ENCODE measurements at places on chromosomes 12 and 14. TPM values are rescaled to one million over a fixed set of nuclear protein-coding genes. Genes with fewer than 3 reads are reported as not detected.

GRCh38 chr14:104714681-104715080 is 9.3 kb upstream of the ADSS1 start:
- no peak for DNase-seq
- H3K27me3 ChIP-seq = no peaks in the 10 kb centered on the region
- H3K27ac ChIP-seq = no peak overlapping the region
- no peaks in the 10 kb centered on the region for H3K4me1 ChIP-seq

- H3K36me3 ChIP-seq = no peaks in the 10 kb centered on the region
- H3K4me3 ChIP-seq = no peak overlapping the region
- no peak for DNase-seq
- H3K27me3 ChIP-seq = no peaks in the 10 kb centered on the region
Observed at GRCh38 chr12:56874821-56875220, 59.4 kb downstream of the SDR9C7 start.

DNA sequence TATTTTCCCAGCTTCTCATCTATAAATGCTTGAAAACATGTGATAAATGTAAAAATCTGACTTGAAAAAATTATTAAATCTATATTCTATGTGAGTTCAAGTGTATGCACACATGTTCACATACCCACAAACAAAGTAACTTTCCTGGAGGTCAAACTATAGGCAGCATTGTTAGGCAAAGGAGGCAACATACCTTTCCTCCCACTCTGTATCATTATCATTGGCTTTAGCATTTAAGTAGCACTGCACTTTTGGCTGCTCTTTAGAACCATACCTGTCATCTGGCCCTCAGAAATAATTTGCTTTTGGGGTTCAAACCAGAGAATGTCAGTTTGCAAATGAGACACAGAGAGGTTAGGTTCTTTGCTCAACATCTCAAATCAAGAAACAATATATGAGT is 102.4 kb upstream of the CCDC196 start:
- peaks cover 1% of the 10 kb centered on the region for H3K4me1 ChIP-seq
- no peaks in the 10 kb centered on the region for H3K36me3 ChIP-seq
- H3K27me3 ChIP-seq = no peaks in the 10 kb centered on the region
- no peak overlapping the region for H3K27ac ChIP-seq

DNA sequence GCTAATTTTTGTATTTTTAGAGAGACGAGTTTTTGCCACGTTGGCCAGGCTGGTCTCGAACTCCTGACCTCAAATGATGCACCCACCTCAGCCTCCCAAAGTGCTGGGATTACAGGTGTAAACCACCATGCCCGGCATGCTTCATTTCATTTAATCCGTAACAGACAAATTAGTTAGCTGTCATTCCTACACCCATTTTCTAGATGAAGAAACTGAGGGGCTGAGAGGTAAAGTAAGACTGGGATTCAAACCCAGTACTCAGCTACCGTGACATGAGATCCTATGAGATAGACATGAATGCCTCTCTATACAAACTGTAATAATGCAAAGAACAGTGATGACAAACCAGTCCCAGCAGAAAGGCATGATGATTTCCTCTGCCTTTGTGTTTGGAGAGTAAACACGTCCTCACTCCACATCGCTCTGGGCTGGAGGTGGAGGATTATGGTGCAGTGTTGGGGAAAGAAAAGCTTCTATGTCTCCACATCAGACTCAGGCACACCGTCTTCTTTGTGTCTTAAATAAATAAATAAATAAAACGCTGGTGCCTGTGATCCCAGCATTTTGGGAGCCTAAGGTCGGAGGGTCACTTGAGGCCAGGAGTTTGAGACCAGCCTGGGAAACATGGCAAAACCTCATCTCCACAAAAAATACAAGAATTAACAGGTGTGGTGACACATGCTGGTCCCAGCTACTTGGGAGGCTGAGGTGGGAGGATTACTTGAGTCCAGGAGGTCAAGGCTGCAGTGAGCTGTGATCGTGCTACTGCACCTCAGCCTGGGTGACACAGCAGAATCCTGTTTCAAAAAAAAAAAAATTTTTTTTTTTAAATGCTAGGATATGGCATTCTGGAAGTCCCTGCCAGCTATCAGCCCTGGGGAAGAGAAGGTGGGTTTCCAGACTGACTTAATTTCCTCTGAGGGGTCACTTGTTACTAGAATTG is 10.5 kb downstream of the VSX2 start:
- H3K4me1 ChIP-seq = no peaks in the 10 kb centered on the region
- no peak overlapping the region for H3K4me3 ChIP-seq
- peaks cover 15% of the 10 kb centered on the region for H3K27me3 ChIP-seq
- DNase-seq = no peak

DNA sequence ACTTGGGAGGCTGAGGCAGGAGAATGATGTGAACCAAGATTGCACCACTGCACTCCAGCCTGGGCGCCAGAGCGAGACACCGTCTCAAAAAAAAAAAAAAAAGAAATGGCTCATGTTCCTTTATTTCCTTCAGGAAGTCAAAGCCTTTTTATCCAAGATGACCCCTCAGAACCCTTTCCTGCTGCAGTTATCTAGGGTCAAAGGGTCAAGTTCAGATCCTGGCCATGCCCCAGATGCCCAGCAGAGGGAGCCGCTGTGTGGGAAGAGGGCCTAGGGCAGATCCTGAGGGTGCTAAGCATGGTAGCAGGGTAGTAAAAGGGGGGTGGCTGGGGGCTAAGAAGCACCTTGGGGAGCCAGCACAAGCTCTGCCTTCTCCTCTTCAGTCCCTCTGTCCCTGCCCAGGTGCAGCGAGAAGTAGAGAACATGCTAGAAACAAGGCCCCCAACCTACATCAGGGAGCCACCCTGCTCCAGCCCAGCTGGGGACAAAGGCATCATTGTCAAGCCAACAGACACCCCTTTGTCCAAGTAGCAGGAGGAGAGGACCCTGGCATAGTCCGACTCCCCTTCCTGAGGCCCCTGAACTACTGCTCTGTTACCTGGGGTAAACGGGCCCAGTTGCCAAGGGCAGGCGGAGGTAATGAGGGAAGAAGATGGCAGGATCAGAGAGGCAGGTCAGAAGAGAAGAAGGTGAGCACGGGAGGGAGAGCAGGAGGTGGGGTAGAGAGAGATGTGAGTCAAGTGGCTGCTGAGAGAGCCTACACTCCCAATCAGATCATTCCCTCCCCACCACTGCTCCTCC is 6.5 kb downstream of the NFE2 start:
- H3K36me3 ChIP-seq = no peaks in the 10 kb centered on the region
- no peak overlapping the region for H3K27ac ChIP-seq
- H3K27me3 ChIP-seq = peaks cover 4% of the 10 kb centered on the region

The GRIP1 gene
- 1.3 TPM for total RNA-seq

The TMEM30B gene
- total RNA-seq = 24.3 TPM

DNA sequence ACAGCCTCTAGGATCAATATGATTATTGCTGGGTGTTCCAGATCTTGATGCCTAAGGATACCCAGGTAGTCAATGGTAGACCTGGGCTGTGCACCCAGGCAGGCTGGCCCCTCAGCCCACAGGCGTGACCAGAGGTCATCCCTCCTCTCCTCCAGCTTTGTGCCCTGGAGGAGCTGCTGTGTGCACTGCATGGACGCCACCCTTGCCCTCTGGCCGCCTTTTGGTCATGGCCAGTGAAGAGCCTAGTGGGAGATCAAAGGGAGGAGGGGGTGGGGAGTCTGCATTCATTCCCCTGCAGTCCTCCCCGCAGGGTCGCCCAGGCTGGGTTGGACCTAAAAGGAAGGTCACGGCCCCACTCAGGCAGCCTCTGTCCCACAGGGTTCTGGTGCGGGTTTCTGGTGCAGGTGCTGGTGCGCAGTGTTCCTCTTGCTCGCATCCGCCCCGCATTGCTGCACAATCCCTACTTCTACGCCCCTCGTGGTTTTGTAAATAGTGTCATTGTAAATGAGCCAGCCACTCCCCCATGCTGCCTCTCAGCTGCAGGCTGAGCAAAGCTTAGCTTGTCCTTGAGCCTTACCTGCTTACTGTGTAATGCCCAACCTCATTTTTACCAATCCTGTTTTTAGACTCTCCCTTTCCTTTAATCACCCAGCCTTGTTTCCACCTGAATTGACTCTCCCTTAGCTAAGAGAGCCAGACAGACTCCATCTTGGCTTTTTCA is 55.3 kb downstream of the PSMA6 start:
- DNase-seq = no peak
- H3K36me3 ChIP-seq = no peaks in the 10 kb centered on the region
- H3K4me3 ChIP-seq = no peak overlapping the region
- no peak overlapping the region for H3K27ac ChIP-seq
- H3K4me1 ChIP-seq = no peaks in the 10 kb centered on the region

- no peaks in the 10 kb centered on the region for H3K27me3 ChIP-seq
- no peaks in the 10 kb centered on the region for H3K36me3 ChIP-seq
- H3K27ac ChIP-seq = no peak overlapping the region
- DNase-seq = no peak
- H3K4me3 ChIP-seq = no peak overlapping the region
- peaks cover 2% of the 10 kb centered on the region for H3K4me1 ChIP-seq
Observed at GRCh38 chr14:79608446-79608845, 602.9 kb downstream of the DIO2 start.

- no peak for DNase-seq
- no peak overlapping the region for H3K27ac ChIP-seq
- H3K27me3 ChIP-seq = no peaks in the 10 kb centered on the region
Observed at GRCh38 chr14:101032433-101032832, 128.9 kb upstream of the RTL1 start.

The ANKRD33 gene
- 0.21 TPM for total RNA-seq

The KTN1 gene
- 92.1 TPM for total RNA-seq

DNA sequence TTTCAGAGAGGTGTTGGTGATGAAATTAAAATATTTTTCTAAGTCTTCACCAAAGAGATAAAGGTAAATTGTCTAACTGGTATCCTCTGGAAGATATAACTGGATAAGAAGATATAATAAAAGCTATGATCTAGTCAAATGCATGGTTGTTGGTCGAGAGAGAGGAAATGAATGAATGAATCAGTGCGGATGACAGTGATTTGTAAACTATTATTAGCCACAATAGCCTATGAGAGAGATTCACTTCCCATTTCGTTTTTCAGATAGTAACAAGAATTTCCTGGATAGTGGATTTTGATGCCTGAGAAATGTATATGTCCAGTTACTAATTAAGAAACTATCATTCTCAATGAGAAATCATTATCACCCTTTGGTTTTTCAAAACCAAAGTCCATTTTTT is 63.1 kb downstream of the HEATR5A start:
- no peaks in the 10 kb centered on the region for H3K4me1 ChIP-seq
- H3K27ac ChIP-seq = no peak overlapping the region
- H3K36me3 ChIP-seq = peaks cover 5% of the 10 kb centered on the region

- H3K27me3 ChIP-seq = no peaks in the 10 kb centered on the region
- DNase-seq = no peak
- H3K27ac ChIP-seq = no peak overlapping the region
- no peak overlapping the region for H3K4me3 ChIP-seq
- H3K4me1 ChIP-seq = peaks cover 3% of the 10 kb centered on the region
- no peaks in the 10 kb centered on the region for H3K36me3 ChIP-seq
Observed at GRCh38 chr12:116528498-116528897, 30.7 kb upstream of the MAP1LC3B2 start.

DNA sequence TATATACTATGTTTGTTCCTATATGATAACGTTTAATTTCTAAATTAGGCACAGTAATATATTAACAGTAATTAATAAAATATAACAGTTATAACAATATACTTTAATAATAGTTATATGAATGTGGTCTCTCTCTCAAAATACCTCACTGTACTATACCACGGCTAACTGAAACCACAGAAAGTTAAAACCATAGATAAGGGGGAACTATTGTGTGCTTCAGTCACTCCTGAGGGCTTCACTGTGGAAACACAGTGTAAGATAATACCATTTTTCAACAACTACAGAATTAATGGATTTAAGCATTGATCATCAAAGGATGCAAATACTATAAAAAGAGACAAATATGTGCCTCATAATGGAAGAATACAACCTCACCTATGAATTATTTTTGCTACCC is 266.4 kb upstream of the RGS6 start:
- H3K27ac ChIP-seq = no peak overlapping the region
- H3K27me3 ChIP-seq = no peaks in the 10 kb centered on the region
- no peak overlapping the region for H3K4me3 ChIP-seq
- no peaks in the 10 kb centered on the region for H3K36me3 ChIP-seq
- no peak for DNase-seq

- no peak for DNase-seq
- no peaks in the 10 kb centered on the region for H3K27me3 ChIP-seq
- H3K36me3 ChIP-seq = no peaks in the 10 kb centered on the region
Observed at GRCh38 chr14:92493024-92493423, 20.6 kb upstream of the RIN3 start.

GRCh38 chr12:10673659-10674384 is at the start of gene STYK1:
STYK1 (minus strand) TSS chr12:10674052; CDS start chr12:10634618, 39,434 bp downstream.
- H3K36me3 ChIP-seq = no peaks in the 10 kb centered on the region
- no peaks in the 10 kb centered on the region for H3K27me3 ChIP-seq
- peaks cover 2% of the 10 kb centered on the region for H3K4me1 ChIP-seq
- H3K4me3 ChIP-seq = no peak within 1 kb of the TSS

The NGB gene
- total RNA-seq = not detected

GRCh38 chr14:26597071-26597588 is 703 bp downstream of the NOVA1 start:
- peak overlapping the region; percentile 45 for H3K4me3 ChIP-seq
- peak; percentile 50 for DNase-seq

DNA sequence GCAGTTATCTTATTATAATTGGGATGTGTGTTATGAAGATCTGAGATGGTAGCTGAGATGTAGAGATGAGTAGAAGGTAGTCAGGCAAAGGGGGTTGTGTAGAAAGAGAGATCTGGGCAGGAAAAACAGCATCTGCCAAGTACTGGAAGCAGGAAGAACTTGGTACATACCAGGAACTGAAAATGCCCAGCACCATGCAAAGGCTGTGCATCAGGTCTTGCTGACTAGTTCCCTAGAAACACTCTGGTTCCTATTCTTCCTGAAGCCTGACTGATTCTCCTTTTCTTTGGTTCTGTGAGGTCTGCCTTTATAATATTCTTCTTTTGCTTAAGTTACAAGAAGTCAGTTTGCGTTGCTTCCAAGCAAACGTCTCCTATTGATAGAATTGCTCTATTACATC is 6.7 kb upstream of the NFATC4 start:
- H3K36me3 ChIP-seq = no peaks in the 10 kb centered on the region
- H3K27me3 ChIP-seq = no peaks in the 10 kb centered on the region
- DNase-seq = no peak
- H3K4me3 ChIP-seq = no peak overlapping the region
- no peak overlapping the region for H3K27ac ChIP-seq
- H3K4me1 ChIP-seq = peaks cover 13% of the 10 kb centered on the region

DNA sequence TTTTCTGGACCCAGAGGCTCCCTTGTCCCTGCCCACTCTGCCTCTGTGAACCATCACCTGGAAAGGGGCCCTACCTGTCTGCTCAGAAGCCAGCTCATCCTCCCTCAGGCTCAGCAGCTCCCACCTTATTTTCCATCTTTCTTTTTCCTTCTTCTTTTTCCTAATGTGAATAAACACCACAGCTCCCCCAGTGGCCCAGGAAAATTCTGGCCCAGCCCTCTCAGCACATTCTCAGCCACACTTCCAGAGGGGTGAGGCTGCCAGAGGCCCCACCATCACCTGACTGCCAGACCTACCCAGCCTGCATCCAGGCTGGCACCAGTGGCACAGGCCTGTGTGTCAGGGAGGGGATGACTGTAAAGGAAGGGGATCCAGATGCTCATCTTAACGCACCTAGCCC is 23.0 kb downstream of the ZFHX2 start:
- H3K27me3 ChIP-seq = no peaks in the 10 kb centered on the region
- no peak overlapping the region for H3K27ac ChIP-seq
- no peaks in the 10 kb centered on the region for H3K36me3 ChIP-seq

The DHH gene
- total RNA-seq = 1.3 TPM

- H3K36me3 ChIP-seq = no peaks in the 10 kb centered on the region
- no peak overlapping the region for H3K27ac ChIP-seq
- H3K4me3 ChIP-seq = no peak overlapping the region
- H3K4me1 ChIP-seq = peaks cover 4% of the 10 kb centered on the region
Observed at GRCh38 chr12:121130866-121131373, 1.8 kb upstream of the P2RX7 start.

Measured in lung (tissue), 17 donors.